ENCODE measurements at places on chromosomes 3 and 15.
A peak's percentile ranks its signal among the peaks of the same experiment; 100 is the strongest.

- DNase-seq, result no peak
Measured at GRCh38 chr15:96627031-96627568, 296.6 kb downstream of the NR2F2 start.

DNA sequence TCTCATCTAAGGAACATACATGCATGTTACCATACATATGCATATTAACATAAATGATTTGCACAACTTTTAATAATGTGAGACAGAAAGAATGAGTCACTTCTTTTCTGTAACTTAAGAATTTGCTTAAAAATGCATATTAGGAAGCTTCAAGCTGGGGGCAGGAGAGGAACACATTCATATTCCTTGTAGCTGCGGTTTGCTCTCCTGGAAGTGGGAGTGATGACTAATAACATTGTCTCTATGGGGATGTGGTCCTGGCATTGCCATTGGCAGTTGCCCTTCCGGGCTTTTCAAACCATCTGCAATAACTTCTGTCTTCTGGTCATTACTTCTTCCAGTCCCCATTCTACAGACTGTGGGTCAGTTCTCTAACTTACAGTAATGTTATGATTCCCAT, 15.6 kb downstream of the CHST2 start:
- no peak for DNase-seq

GRCh38 chr3:18301781-18302180, 123.4 kb downstream of the SATB1 start:
- no peak for DNase-seq

- peak; percentile 46 for DNase-seq
Measured at GRCh38 chr15:39786447-39787056, 3.9 kb upstream of the FSIP1 start.

DNA sequence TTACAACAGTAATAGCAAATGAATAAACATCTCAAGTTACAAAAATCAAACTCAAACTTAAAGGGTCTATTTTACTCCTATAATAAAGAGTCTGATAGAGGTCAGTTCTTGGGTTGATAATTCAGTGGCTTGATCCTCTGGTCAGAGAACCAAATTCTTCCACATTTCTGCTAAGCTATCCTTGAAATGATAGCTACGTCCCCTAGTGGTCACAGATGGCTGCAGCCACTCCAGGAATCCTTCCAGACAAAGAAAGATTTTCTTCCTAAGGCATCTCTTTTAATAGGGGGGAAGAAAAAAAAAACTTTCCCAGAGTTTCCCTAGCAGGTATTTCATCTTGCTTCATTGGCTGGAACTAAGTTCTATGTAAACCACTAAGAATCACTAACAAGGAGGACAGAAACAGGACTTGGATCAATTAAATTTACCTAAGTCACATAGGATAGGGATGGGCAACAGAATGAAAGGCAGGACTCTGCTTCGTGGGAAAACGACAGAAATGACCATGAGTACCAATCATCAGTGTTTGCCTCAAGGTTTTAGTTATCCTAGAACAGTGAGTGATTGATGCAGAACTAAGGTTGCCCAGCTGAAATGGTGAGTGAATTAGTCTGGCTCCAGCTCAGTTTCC, 160.7 kb downstream of the STAC start:
- DNase-seq, result no peak

DNA sequence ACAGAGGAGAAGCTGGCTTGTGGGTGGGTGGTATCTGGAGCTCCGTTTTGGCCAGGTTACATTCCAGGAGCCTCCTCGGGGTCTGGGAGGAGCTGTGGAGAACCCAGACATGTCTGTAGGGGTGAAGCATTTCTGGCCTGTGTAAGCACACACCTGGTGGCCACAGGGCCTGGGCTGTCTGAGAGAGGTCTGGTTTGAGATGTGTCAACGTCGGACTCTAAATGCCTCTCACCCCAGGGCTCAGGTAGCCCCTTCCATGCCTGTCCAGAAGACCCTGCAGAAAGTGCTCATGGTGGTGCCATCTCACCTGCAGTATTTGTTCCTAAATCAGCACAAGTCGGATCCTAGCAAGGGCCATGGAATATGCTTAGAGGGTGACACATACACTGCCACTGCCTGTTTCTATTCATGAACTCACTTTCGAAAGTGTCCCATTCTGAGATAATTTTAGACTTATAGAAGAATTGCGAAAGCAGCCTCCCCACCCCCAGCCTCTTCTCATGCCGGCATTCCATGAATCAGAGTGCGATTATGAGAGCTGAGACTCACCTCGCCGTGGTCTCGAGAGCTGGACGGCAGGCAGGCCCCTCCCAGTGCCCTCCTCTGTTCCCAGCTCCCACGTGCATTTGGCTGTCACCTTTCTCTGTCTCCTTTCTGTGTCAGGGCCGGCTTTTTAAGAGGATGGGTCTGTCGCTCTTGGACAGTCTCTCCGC, 63.7 kb downstream of the KLF15 start:
- no peak for DNase-seq

- no peak for DNase-seq
Measured at GRCh38 chr3:172846706-172847105, 96.2 kb downstream of the ECT2 start.

DNA sequence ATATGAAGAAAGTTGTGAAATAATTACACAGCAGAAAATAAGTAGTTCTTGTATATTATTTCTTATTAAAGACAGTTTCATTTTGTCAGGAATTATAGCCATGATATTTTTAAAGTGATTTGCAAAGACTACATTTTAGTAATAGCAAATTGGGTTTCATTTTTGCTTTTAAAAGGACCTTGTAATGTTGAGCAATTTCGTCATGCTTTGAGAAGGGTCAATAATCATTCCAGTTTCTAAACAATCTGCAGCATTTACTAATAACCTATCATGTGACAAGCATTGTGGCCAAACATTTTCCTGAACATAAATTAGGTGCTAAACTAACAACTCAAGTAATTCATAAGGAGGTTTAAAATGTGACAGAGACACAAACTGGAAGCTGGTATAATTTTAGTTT, 214.4 kb upstream of the CBLB start:
- DNase-seq, result no peak

DNA sequence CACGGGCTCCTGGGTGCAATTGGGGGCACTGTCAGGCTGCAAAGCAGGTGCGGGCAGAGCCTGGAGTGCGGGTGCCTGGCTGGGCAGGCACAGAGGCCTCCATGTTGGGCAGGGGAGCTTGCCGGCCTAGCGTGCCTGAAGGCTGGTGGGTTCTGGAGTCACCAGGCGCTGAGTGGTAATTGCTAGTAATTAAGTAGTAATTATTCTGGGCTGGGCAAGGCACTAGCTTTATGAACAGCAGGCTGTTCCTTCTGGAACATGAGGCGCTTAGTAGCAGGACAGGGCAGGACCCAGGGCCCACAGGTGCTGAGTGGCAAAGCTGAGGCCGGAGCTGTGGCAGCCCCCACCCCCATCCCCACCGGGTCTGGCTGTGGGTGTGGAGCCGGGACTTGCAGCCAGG, 25.3 kb downstream of the PLXNA1 start:
- no peak for DNase-seq

DNA sequence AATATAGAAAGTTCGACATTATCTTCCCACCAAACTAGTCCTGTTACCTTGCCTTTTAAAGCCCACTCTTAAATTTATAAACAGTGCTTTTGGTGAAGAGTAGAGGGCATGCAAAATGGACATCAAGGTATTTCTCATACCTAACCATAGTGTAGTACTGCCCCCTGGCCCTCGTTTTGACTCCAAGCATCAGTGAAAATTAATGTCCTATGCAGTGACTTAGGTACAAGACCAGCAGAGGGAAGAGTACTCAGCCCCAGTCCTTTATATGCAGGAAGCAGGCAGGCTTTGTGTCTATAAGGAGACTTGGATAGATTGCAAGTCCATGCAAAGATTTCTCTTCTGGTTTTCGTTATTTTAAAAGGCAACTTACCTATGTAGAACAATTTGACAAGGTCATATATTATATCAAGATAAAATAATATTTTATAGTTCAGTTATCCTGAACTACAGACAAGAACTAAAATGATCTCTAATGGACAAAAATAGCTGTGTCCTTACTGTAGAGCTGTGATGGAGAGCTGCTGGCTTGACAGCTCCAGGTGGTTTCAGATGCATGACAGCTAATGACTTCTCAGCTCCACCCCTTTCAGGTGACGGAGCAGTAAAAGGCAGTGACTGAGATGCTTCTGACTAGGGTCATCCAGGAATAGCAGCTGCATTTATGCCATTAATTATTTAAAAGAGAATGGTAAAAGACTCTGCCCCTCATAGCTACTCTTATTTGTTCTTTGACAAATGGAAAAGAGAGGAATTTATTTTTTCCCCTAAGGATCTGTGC, 646.1 kb downstream of the SQOR start:
- no peak for DNase-seq

Data from naive B cell (primary cell).